CD8-positive, alpha-beta memory T cell (primary cell): ENCODE measurements at places on chromosomes 12 and 14. TPM values are rescaled to one million over a fixed set of nuclear protein-coding genes. Genes with fewer than 3 reads are reported as not detected.

RPGRIP1 gene
- total RNA-seq, result not detected

IGF1 gene
- total RNA-seq, result 1.4 TPM

DNA sequence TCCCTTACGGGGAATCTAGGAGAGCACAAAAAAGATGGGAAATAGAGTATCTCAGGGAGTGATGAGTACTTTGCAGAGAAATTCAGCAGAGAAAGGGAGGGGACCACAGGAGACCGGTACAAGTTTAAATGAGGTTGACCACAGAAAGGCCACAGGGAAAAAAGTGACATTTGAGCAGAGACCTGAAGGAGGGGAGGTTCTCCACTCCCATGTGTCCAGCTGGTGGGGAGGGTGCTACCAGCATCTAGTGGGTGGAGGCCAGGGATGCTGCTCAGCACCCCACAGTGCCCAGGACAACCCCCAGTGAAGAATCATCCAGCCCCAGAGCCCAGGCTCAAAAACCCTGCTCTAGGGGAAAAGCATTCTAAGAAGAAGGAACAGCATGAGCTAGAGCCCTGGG lies 34.6 kb downstream of the TESC start:
- DNase-seq, result no peak

DNA sequence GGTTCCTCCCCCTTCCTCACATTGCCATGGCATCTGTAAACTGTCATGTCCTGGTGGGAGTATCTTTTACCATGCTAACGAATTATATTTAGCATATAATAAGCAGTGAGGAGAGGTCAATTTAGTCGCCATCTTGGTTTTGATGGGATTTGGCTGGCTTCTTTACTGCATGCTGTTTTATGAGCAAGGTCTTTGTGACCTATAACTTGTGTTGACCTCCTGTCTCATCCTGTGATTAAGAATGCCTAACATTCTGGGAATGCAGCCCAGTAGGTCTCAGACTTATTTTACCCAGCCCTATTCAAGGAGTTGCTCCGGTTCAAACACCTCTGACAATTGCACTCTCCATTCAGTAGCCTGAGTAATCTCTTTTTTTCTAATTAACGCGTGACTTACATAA lies 2.1 kb upstream of the EIF4B start:
- no peak for DNase-seq

- no peak for DNase-seq
Measured at GRCh38 chr12:8829621-8830020, 7.2 kb downstream of the A2ML1 start.
